Right cardiac atrium (tissue), 5 donors: ENCODE measurements at places on chromosomes 3 and 15. TPM values are rescaled to one million over a fixed set of nuclear protein-coding genes. Genes with fewer than 3 reads are reported as not detected.

DNA sequence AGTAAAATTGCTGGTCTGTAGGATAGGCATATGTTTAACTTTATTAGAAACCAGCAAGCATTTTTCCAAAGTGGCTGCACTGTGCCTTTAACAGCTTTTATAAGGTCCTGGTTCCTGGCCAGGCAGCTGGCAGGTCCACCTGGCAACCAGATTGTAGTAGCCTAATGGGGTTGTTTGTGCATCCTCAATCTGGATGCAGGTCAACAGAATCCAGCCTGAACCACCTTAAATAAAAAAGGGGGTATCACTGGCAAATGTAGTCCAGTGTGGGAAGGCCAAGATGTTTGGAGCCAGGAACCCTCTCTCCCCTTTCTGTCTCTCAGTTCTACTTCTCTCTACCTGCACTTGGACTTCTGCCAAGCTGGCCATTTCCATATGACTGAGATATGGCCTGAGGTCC, 200.3 kb downstream of the ZNF621 start:
- no peak for DNase-seq

FANCD2OS gene
- not detected for total RNA-seq

DNA sequence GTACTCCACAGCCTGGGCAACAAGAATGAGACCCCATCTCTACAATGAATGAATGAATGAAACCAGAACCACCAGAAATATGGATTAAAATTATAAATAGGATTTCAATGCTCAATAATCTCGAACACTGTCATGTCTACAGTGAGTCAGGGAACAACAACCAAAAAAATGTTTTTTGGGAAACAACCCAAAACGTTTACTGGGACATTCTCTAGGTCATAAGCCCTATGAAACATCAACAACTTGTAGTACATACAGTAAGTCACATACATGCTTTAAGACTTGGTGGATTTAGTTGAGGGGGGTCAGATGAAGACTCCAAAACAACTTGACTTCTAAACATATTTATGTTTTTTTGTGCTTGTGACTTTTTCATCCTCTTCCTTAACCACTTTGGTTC, 511.2 kb downstream of the FOXP1 start:
- no peak for DNase-seq

TRPC1 gene
- 21.1 TPM for total RNA-seq

DPPA2 gene
- not detected for total RNA-seq

- DNase-seq, result no peak
Observed at GRCh38 chr3:185460719-185461350, 38.0 kb downstream of the TMEM41A start.
